NCI-H2107 (cell line): ENCODE measurements at places on chromosomes 16 and 17.

DNA sequence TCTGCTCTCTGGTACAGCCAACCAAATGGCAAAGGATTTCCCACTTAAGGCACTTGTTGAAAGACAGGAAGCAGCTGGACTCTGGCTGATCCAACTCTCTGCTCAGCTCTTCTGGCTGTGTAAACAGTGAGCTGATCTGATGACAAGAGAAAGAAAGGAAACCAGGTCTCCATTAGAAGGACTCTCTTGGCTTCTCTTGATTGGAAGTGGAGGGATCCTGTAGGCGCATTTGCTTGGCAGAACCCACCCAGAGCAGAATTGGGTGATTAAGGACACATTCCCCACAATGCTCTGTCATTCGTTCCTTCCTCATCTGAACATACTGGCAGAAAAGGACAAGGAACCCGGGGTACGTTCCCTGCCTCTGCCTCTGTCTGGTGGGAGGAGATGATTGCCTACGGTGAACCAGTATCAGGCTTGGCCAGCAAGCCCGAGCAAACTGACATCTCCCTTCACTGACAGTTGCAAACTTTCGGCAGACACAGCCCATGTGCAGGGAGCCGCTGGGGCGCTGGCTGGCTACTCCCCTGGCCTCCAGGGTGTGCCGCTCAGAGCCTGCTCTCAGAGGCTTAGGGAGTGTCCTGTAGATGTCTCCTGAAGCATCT is 29.1 kb downstream of the LDHD start:
- DNase-seq, result peak; percentile 66

- no peak for DNase-seq
Measured at GRCh38 chr16:68612996-68613395, 32.1 kb upstream of the CDH3 start.

- DNase-seq, result no peak
Measured at GRCh38 chr17:77798481-77798880, 160.0 kb upstream of the TNRC6C start.

- no peak for DNase-seq
Measured at GRCh38 chr16:69110406-69110805, 5.0 kb downstream of the HAS3 start.

DNA sequence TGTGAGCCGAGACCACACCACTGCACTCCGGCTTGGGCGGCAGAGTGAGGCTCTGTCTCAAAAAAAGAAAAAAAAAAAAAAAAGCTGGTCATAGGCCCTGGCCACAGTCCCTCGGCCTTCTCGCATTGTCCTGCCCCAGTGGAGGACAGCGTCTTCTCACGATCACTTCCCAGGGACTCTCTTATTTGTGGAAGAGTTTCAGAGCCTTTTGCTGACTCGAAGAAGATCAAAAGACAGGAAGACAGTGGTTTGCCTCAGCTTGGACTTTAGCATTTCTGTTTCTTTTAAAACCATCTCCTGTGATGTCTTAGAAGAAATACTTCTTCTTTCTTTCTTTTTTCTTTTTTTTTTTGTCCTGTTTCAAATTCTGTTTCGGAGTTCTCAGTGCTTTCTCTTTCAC is 210.0 kb downstream of the FTO start:
- no peak for DNase-seq

DNA sequence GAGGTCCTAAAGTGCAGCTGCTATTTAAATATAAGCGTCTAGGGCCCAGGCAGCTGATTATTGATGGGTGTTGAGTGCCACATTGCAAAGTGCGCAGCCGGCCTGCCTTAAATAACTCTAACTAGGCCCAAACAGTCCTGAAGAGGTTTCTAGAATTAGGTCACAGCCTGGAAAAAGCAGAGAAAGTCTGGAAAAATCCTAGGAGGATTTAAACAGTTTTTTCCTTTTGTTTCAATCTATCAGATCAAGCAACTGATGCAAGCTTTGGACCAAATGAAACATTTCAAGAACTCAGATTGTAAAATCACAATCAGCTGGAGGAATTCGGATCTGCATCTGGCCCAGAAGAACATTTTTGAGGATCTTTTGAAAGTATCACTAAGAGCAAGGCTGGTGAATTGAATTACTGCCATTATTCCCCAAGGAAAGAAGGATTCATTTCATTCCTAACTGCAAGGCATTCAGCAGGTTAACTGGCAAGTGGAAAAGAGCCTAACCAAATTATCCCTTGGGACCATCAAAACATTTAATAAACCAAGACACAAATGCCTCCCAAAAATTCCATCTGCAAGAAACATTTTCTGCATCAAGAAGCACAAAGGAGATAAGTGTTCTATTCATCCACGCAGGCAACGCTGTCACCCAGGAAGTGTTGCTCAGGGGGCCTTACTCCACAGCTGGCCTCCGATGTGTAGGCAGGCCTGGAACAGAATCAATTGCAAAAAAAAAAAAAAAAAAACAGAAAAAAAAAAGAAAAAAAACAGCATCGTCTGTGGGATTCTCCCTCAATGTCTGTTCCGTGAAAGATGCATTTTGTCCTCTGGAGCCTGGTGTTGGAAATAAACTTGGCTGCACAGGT is 46.1 kb downstream of the IRX3 start:
- no peak for DNase-seq

- DNase-seq, result no peak
Measured at GRCh38 chr17:79262624-79263023, 188.0 kb downstream of the ENGASE start.

GRCh38 chr16:1960665-1961630 is 1.6 kb downstream of the NDUFB10 start:
- no peak for DNase-seq

- DNase-seq, result no peak
Measured at GRCh38 chr16:991773-992172, 10.2 kb downstream of the SOX8 start.

- no peak for DNase-seq
Measured at GRCh38 chr16:24946155-24946554, 69.0 kb downstream of the ARHGAP17 start.

GRCh38 chr16:85309656-85310587 is 197.7 kb upstream of the CIBAR2 start:
- DNase-seq, result no peak

- peak; percentile 71 for DNase-seq
Measured at GRCh38 chr17:32142038-32142856, at the start of gene RHOT1. Gene RHOT1 (plus strand): TSS chr17:32142502. CDS start chr17:32142693, 191 bp downstream.

GRCh38 chr17:72296456-72296855 is 175.6 kb downstream of the SOX9 start:
- DNase-seq, result no peak

DNA sequence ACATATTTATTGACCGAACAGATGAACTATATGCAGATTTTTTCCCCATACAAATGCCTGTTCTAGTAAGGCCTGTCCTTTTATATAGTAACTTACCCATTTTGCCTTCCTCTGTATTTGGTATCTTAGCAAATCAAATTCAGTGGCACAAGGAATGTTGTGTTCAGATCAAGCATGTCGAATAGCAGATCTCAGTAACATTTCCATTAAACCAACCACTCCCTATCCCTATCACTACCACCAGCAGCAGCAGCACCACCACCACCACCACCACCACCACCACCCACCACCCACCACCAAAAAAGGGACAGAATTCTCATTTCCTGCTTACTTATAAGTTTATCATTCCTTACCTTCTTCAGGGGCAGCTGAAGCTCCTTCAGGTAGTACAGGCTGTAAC is 94.7 kb downstream of the TRIM37 start:
- DNase-seq, result no peak

GRCh38 chr17:29066047-29066446 is 23.1 kb downstream of the PIPOX start:
- DNase-seq, result no peak

GRCh38 chr16:89847940-89848297 is 19.6 kb downstream of the SPIRE2 start:
- no peak for DNase-seq

DNA sequence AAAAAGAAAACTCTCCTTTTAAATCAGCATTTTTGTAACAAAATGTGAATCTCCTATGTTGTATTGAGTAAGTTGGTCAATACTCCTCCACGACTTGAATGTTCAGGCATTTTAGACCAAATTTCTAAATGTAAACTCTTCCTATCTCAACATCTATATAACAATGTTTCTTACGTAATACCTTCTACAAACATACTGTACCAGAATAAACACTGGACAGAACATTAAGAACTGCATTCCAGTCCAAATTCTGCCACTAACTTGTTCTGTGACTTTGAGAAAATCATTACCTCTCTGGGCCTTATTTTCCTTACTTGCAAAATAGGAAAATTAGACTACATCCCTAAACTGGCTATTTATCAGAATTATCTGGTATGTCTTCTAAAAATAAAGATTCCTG is 40.1 kb downstream of the AKAP10 start:
- no peak for DNase-seq

GRCh38 chr16:66923247-66923731 is 2.0 kb downstream of the RRAD start:
- peak; percentile 63 for DNase-seq

DNA sequence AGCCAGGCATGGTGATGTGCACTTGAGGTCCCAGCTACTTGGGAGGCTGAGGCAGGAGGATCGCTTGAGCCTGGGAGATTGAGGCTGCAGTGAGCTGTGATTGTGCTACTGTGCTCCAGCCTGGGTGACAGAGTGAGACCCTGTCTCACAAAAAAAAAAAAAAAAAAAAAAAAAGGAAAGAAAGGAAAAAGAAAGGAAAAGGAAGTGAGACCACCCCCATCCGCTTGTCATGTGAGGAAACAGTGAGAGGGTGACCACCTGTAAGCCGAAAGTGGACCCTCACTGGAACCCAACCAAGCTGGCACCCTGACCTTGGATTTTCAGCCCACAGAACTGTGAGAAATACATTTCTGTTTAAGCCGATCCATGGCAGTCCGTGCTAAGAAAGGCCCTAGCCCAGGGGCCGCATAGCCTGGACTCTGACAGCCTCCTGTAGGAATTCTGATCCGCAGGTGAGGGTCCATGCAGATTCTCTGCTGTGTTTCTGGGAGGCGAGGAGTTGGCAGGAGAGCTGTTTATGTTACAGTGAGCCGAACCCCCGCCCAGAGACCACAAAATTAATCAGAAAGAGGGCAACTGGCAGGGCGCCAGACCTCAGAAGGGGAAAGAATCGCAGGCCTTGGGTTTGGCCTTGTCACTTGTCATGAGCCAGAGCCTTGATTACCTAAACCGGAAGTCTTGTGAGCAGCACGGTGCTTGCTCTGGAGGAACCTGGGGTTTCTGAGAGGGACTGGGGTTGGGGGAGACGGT is 945 bp downstream of the SGSH start:
- peak; percentile 65 for DNase-seq

- no peak for DNase-seq
Measured at GRCh38 chr17:7842380-7843256, 8.6 kb downstream of the KDM6B start.

- no peak for DNase-seq
Measured at GRCh38 chr16:72256398-72257066, 84.6 kb upstream of the PMFBP1 start.

GRCh38 chr17:15952916-15953790 is 8.2 kb downstream of the ADORA2B start:
- DNase-seq, result no peak

GRCh38 chr16:28935924-28936783 is 4.4 kb downstream of the CD19 start:
- no peak for DNase-seq

DNA sequence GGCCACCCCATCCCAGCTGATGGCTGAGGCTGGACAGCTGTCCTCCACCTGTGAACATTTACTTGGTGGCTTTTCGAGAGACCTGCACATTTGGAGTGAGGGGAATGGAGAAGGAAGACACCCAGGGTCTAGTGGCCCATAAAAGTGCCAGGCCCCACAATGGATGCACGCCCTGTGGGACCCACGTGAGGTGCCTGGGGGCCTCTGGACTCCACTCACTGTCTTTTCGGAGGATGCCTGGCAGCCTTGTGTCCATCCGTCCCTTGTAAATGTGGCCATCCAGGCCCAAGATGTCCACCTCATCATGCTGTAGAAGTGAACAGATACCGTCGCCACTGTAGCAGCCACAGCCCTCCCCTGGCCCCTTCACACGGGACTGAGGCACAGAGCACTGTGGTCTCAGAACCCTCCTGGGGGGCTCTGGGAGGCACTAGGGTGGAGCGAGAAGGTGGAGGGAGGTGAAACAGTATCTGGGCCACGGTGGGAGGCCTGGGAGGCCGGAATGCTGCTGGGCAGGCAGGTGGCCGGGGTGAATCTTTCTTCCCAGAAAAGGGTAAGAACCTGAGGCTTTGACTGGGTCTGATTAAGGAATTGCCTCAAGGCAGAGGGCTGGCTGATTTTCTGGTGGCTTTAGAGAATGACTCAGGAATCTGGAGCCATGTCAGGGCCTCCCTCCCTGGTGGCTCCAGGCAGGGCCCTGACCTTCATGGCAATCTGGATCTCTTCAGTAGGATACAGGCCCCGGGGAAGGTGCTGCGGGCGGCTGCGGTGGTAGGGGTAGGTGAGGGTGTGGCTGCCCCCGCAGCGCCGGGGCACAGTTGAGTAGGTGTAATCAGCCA is 11.5 kb downstream of the UBALD2 start:
- DNase-seq, result no peak

DNA sequence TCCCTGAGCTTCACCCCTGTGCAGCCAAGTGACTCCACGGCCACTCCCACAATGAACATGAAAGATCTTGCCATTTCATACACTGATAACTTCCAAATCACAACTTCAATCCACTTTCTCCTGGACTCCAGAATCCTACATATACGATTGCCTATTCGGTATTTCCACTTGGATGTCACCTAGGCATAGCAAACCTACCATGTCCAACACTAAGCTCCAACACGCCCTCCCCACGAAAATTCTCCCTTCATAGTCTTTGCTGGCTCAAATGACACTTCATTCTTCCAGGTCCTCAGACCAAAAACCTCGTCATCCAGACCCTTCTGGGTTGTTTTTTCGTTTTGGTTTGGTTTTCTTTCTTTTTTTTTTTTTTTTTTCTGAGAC is 1.9 kb downstream of the GLTPD2 start:
- DNase-seq, result no peak

DNA sequence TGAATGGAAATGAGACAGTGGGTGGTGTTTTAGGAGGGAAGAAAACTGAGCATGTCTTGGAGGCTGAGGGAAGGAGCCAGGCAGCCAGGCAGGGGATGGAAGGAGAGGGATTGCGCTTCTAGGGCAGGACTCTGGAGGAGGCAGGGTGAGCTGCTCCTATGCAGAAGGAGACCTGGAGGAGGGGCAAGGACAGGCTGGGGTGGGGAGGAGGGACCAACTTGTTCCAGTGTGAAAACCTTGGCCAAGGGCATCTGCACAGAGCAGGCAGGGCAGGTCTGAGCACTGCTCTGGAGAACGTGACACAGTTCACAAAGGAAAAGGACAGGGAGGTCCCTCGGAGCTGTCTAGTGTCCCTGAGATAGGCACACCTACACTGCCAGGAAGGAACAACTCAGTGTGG is 5.5 kb downstream of the GALK1 start:
- no peak for DNase-seq

GRCh38 chr17:31702041-31702440 is 157.0 kb downstream of the COPRS start:
- DNase-seq, result no peak

DNA sequence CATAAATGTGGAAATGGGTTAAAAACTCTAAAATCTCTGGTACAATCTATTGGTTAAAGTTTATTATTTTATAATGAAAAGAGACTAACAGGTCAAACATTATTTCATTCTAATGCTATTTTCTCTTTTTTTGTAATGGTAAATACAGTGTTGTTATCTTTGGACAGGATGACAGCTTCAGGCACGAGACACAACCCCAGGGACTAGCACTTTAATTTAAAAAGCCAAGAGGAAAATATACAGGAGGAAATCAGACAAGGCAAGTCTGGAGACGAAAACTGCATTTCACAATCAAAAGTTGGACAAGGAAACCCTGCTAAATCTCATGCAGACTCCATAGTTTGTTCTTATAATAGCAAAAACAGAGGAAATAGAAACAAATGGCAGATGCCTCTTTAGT is 589.1 kb upstream of the CDH8 start:
- no peak for DNase-seq
